Epithelial cell of prostate (primary cell): ENCODE measurements at places on chromosomes 2 and 18.

DNA sequence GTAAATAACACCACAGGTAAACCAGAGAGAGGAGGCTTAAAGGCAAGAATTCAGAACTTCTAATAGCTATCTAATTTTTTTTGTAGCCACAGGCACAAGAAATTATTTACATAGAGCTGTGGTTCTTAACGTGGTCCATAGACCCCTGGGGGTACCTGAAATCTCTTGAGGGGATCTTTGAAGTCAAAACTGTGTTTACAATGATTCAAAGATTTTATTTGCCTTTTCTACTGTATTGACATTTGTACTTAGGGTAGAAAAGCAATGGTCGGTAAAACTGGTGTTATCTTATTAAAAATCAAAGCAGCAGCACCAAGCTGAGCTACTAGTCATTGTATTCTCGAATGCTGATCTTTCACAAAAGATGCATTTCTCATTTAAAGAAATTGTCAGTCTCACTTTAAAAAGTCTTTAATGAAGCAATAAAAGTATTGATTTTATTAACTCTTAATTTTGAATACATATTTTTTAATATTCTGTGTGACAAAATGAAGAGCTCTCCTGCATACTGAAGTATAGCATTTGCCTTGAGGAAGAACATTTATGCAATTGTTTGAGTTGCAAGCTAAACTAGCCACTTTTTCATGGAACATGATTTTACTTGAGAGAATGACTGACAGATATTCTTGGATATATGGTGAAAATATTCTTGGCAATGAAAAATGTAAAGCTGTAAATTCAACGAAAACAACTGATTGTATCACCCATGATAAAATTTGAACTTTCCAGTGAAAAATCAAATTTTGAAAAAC lies 25.6 kb upstream of the KLHL14 start:
- DNase-seq, result no peak

GRCh38 chr2:170950221-170950761 lies 21.2 kb downstream of the GORASP2 start:
- no peak for DNase-seq

DNA sequence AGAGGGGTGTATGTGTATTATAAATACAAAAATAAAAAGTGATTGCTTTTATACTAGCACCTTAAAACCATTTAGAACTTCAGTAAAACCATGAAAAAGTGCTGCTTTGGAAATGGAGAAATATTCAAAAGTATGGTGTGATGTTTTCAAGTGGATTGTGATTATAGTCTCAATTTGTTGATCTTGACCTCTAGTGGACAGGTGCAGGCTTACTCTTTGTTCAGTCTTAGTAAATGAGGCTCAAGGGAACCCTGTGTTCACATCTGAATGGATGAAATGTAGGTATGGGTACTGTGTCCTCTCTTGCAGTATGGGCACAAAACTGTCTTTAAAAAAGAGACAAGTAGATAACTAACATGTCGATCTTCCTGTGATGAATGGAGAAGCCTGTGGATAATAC lies 145.8 kb downstream of the MCFD2 start:
- DNase-seq, result no peak

GRCh38 chr18:36130039-36130831 lies 536 bp downstream of the ELP2 start:
- DNase-seq, result no peak

- DNase-seq, result no peak
Measured at GRCh38 chr2:17051538-17051937, 385.9 kb upstream of the CYRIA start.

GRCh38 chr2:5759949-5760348 lies 67.8 kb downstream of the SOX11 start:
- no peak for DNase-seq

DNA sequence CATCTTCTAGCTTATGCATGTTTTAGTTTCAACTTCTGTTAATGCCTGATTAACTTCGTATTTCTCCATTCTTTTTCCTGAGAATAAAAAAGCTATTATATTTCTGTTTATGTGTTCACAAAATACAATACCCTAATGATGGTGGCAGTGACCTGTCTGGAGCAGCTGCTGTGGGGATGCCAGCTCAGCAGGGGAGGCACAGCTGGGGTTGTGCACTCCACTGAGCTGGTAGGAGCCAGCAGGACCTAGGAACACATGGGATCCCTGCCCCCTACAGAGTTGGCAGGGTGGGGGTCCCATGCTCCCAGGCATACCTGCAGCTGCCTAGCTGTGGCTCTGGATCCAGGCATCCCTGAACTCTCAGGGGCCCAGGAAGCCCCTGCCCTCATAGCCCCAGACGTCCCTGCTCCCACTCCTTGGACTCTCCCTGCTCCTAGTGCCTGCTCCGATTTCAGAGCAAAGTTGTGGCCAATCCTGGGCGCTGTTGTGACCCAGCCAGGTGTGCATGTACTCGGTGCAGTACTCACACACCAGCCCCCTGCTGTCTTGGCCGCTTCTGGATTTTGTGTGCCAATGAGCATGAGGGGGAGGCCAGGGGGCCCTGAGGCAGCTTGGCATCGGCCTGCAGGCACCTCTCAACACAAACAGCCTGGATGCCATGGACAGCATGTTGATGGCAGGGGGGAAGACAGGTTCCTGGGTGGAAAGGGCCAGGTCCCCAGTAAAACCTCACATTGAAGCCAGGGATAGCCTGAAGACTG lies 546.0 kb downstream of the ZNF804A start:
- no peak for DNase-seq

- DNase-seq, result no peak
Measured at GRCh38 chr18:26992926-26993325, 127.4 kb upstream of the AQP4 start.

DNA sequence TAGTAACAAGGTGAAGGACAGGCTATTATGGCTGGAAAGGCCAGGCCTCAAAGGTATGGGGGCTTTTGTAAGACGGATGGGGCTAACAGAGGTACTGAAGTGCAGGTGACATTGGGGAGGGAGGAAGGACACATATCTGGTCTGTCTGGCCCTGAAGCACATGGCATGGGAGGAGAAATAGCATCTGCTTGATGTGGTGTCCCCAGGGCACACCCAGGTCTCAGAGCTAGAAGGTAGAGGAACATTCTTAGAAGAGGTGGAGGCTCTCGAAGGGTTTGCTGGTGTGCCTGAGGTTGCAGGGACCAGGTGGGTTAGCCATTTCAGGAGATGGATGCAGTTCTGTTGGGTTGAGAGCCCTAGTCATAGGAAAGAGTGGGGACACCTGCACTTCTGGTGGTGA lies 9.5 kb downstream of the RALB start:
- no peak for DNase-seq

- DNase-seq, result no peak
Measured at GRCh38 chr2:19868701-19869580, 32.8 kb downstream of the TTC32 start.

- DNase-seq, result peak; percentile 52
Measured at GRCh38 chr2:144824306-144825080, 304.6 kb upstream of the ZEB2 start.

GRCh38 chr2:170481201-170481600 lies 233.9 kb upstream of the SP5 start:
- DNase-seq, result no peak

GRCh38 chr2:228447266-228447915 lies 265.9 kb upstream of the SPHKAP start:
- no peak for DNase-seq

DNA sequence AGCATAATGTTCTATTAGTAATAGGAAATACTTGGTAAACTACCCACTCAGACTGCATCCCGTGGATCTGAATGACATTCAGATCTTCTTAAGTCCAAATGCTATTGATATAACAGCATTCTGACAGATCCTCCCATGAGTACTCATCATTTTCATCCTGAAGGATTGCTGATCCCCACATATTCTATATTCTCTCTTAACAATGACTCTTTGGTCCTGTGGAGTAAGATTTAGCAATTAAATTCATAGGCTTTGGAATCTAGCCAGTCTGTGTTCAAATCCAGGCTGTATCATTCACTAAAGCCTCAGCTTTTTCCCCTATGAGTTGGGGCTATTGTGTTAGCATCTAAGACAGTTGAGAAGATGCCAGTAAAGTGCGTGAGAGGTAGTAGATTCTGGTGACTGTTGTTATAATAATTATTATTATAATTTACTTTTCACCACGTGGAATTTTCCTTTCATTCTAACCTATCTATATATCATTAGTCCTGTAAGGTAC lies 591.3 kb upstream of the SYT4 start:
- DNase-seq, result no peak

GRCh38 chr2:114762986-114763385 lies 320.5 kb downstream of the DPP10 start:
- no peak for DNase-seq
